ENCODE measurements at places on chromosomes 2 and 18.
A peak's percentile ranks its signal among the peaks of the same experiment; 100 is the strongest.

DNA sequence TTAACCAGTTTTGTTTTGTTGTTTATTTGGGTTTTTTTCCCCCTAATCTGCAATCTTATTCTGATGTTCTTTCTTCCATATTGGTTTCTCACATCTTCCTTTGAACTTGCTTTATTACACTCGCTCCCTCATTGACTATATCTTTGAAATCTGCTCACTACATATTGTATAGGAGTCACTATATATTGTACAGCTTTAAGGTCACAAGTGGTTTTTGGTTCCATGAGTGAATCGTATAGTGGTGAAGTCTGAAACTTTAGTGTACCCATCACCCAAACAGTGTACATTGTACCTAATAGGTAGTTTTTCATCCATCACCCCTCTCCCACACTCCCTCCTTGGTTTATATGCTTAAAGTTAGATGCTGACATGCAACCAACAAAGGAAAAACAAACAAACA lies 11.3 kb upstream of the BZW1 start:
- no peak for DNase-seq

DNA sequence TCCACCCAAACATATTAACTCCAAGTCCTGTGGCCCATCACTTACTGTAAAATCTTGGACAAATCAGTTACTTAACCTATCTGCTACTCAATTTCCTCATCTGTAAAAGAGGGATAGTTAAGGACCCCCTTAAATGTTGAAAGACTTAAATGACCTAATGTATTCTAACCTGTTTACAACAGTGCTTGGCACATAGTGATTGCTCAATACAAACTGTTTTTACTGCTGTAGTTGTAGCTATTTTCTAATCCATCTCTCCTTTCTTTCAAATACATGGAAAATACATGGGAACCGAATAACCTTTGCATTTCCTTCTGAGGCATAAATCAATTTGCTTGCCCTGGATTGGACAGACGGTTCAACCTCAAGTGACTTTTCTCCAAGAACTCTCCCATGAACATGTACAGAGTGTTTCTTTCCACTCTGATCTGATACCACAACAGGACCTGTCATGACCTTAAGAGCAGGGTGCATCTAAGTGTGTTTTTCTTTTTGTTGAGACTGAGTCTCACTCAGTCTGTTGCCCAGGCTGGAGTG lies 2.7 kb downstream of the LNPK start:
- no peak for DNase-seq

DNA sequence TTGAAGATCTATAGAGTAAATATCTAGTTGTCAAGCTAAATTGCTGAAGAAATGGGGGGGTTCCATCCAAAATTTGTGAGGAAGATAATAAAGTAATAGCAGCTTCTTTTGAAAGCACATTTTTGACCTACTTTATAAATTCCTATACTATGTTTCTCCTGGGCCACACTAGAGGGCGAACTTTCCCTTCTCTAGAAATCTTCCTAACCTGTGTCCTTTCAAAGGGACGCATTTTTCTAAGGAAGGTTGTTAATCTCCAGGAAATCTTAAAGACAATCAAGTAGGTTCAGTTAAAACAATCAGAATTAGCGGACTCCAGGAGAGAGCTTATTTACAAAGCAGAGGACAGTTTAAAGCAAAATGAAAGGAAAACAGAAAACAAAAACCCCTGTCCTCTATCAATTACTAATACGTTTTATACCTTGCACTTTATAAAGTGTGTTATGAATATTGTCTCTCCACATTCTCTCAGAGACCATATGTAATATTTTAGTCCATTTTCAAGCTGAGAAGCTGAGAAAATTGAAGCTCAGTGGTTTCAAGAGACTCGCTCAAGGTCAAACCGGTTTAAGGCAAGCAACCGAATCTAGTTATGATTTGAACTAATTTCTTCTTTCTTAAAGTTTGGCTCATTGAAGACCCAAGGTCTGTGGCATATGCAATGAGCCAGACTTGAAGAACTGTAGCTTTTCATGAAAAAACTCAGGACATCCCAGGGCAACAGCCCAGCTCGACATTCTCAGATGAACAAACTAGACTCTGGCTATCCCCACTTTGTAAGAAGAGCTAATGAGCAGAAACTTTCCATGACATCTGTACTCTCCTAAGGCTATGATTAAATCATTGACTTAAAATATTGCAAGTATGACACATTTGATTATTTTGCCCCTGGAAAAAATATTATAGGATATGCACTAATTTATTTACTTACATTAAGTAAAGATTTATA lies 273.6 kb downstream of the PAX3 start:
- DNase-seq, result no peak

GRCh38 chr2:178202927-178203326 lies 8.6 kb downstream of the OSBPL6 start:
- no peak for DNase-seq

DNA sequence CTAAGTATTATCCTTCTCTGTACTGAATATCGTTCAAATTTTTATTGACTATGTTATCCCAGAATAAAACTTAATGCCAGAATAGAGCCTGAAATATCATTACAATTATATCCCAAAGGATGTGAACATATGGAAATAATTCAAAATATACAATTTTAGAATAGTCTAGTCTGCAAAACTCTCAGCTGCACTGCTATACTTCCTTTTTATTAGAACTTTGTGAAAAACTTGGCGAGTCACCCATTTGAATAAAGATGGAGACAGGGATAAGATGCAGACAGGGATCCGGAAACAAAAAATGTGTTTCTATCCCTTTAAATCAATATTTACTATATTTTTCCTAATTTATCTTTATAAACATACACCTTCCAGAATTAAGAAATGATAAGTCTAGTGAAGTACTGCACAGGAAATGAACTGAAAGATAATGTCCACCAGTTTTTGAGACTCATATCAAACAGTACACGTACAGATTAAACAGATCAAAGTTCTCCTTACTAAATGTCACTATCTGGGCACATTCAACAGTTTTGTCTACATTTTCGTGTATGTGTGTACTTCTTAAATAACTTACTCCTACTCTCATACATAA lies 107.8 kb downstream of the MEP1B start:
- DNase-seq, result no peak

- no peak for DNase-seq
Observed at GRCh38 chr2:218877331-218877730, 3.3 kb upstream of the WNT10A start.

DNA sequence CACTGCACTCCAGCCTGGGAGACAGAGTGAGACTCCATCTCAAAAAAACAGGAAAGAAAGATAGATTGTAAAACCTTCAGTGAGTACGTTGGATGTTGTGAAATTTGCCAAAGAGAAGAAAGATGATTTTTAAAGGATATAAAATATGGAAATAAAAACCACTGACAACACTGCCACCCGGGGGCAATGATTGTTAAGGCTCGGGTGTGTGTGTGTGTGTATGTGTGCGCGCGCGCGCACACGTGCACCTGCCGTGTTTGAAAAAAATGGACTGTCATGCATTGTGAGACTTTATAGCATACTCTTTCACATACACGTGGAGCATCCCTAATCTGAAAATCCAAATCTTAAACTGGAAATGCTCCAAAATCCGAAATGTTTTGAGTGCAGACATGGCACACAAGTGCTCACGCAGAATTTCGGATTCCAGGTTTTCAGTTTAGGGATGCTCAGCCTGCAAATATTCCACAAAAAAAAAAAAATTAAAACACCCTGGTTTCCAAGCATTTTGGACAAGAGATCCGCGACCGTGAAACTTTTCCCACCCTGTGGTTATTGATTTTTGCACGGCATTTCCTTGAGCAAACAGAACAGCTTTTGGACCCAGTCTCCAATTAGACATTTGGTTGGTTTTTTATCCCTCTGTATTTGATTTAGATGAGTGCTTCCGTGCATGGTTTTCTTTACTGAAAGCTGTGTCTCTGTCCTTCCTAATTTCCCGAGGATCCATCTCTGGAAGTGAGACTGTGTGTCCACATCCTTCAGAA lies 269.2 kb downstream of the AGAP1 start:
- no peak for DNase-seq

GRCh38 chr2:240914645-240915525 lies 8.7 kb downstream of the CROCC2 start:
- DNase-seq, result no peak

DNA sequence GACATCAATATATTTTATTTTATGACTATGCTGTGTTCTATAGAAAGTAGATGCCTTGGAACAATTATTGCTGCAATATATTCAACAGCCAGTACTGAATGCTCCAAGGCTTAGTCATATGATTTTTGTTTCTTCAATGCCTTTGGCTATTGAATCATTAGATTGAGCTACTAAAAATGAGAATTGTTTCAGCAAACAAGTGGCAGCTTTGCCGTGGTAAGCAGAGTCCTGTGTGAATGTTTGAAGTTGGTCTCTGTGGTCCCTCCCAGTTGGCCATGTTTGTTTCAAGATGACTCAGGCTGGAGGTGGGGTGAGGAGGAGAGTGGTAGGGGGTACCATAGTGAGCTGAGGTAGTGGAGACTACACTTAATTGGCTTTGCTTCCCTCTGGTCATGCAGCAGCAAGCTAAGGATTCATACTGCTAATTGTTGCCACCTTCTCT lies 198.6 kb upstream of the EPAS1 start:
- DNase-seq, result no peak

GRCh38 chr2:237497009-237497837 lies 10.2 kb downstream of the MLPH start:
- no peak for DNase-seq

GRCh38 chr2:230327418-230328154 lies 593 bp downstream of the SP140L start:
- DNase-seq, result peak; percentile 23

DNA sequence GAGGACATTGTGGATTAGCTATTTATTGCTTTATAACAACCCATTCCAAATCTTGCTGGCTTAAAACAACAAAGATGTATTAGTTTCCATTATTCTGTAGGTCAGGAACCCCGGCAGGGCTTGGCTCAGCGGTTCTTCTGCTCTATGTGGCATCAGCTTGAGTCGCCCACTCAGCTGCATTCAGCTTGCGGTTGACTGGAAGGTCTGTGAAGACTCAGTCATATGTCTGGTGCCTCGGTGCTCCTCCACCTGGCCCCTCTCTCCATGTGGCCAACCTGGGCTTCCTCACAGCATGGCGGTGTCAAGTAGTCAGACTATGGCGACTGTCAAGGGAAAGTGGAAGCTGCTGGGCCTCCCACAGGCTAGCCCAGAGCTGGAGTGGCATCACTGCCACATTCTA lies 48.6 kb downstream of the EMILIN2 start:
- DNase-seq, result no peak

GRCh38 chr2:231293163-231293562 lies 94.7 kb downstream of the ARMC9 start:
- DNase-seq, result no peak

DNA sequence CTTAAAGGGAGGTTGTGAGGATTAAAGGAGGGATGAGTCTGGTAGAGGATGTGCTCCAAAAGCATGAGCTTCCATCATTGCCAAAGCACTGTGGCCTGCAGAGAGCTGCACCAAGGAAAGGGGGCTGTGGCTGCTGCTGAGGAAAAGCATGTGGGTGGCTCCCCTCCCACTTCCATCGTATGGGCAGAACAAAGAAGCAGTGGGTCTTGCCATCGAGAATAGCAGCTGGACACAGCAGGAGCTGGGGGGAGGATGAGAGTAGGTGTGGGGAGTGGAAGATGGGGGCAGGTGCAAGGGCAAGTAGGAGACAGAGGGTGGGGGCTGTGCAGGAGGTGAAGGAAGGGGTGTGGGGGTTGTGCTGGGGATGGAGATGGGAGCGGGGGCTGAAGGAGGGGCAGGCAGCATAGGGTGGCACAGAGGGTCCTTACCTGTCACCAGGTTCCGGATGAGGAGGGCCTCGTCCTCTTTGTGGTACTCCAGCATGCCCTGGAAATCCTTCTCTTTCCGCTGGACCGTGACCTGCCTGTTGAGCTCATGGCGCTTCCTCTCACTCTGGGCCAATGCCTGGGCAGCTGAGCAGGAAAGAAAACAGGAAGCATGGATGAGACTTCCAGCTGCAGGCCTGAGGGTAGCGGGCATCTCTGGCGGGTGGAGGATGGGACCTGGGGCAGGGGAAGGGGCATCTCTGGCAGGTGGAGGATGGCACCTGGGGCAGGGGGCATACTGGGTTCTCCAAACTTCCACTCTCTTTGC lies 33.6 kb upstream of the ACAA2 start:
- DNase-seq, result no peak

GRCh38 chr2:8679827-8680731 lies 1.8 kb upstream of the ID2 start:
- DNase-seq, result no peak

DNA sequence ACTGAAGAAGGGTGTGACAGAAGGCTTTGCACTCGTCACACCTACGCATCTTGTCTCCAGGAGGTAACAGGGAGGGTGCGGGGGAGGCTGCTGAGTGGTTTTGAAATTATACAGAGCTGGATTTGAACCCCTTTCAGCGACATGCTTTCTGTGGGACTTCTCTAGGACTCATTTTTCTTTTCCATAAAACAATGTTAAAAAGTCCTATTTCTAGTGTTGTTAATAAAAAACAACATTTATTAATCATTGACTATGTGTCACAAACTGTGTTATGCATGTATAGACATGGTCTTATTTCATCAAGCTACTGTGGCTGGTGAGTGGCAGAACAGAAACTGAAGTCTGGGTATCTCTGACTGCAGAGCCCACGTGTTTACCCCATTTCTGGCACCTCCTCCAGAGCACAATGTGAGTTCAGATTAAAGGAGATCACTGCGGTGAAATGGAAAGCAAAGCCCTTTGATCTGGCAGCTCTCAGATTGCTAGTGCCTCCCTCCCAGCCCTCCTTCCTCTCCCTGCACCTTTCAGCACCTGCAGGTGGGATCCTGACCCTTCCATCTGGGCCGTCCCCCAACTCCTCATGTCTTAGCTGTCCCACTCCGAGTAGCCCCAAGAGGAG lies 315.5 kb upstream of the MYT1L start:
- peak; percentile 61 for DNase-seq

DNA sequence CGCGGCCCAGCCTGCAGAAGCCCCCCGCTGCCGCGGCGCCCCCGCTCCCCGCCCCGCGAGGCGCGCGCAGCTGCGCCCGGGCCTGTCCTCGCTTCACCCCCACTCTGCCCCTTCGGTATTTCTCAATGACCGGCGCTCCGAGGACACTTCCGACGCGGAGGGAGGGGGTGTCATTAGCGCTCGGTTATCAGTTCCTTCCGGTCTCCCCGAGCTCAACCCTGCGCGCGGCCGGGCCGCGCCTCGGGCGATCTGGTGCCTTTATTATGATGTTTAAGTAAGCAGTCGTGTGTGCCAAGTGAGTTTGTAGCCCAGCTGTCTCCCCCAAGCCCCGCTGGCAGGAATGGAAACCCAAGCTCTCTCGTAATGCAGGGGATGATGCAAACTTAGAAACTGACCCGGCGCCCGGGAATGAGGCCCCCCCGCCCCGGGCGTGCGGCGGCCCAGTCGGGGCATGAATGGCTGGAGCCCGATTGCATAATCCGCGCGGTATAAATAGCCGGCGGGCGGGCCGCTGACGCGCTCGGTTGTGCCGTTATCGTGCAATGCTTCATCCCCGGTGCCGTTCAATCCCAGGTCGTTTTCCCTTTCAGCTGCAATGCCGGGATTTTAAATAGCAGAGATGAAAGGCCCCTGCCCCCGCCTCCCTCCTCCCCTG lies 3.9 kb upstream of the SPRED2 start:
- DNase-seq, result peak; percentile 33

DNA sequence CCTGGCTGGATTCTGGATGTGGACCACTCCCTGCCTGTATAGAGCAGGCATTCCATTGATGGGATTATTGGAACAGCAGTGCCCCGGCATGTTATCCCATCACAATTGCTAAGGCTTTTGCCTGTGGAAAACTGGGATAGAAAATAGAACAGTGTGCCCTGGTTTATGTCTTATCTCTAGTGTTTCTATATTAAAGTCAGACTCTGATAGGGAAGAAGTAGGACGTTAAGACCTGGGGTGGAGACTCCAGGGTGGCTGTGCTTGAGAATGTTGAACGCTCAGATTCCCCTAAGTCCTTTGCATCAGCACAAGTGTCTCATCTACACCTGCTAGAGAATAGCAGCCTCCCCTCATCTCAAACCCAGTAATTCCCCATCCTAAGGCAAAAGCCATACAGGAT lies 10.8 kb upstream of the NETO1 start:
- no peak for DNase-seq
